ENCODE measurements at places on chromosomes 7 and 10. TPM values are rescaled to one million over a fixed set of nuclear protein-coding genes. Genes with fewer than 3 reads are reported as not detected.

The CUL1 gene
- 58.9 TPM for total RNA-seq

The GDF2 gene
- total RNA-seq: not detected

The DYDC1 gene
- not detected for total RNA-seq

The AKR1D1 gene
- total RNA-seq: 5.4 TPM

The ALOX5 gene
- total RNA-seq: 1.9 TPM
